ENCODE measurements at places on chromosomes 1 and 21.

GRCh38 chr21:40433538-40433937 lies 413.4 kb downstream of the DSCAM start:
- no peak for DNase-seq

- no peak for DNase-seq
Observed at GRCh38 chr1:85612704-85613361, 32.3 kb downstream of the CCN1 start.

- DNase-seq = no peak
Observed at GRCh38 chr1:109433322-109433721, 7.1 kb upstream of the PSMA5 start.

- peak; percentile 19 for DNase-seq
Observed at GRCh38 chr1:158180741-158181576, at the start of gene CD1D. Gene CD1D, plus strand, starts transcription at chr1:158180895. Its CDS starts 207 bp downstream, at chr1:158181102.

DNA sequence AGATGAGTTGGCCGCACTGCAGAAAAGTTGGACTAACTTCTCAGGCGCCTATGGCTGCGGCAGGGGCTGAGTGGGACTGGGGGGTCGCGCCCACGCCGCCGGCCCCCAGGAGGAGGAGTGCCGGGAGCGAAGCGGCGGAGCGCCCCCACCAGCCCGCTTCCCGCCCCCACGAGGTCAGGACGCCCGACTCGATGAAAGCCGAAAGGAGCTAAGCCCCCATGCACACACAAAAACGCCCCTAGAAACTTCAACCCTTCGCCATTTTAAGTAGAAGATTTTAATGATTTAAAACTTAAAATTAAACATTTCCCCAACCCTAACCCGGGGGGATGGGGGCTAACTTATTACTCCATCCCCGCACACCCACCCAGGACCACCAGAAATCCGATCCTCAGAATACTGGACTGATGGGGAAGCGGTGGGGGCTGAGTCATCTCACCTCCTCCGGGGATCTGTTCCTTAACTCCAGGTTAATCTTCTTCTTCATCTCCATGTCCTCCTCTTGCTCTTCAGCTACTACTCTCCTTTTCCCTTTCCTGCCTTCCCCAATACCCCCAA lies 539 bp downstream of the ANP32E start:
- no peak for DNase-seq

GRCh38 chr1:211328084-211328694 lies 1.6 kb downstream of the TRAF5 start:
- no peak for DNase-seq

GRCh38 chr21:41526478-41527087 lies 18.6 kb upstream of the TMPRSS2 start:
- no peak for DNase-seq

- no peak for DNase-seq
Observed at GRCh38 chr1:16176653-16177052, 20.8 kb upstream of the EPHA2 start.

DNA sequence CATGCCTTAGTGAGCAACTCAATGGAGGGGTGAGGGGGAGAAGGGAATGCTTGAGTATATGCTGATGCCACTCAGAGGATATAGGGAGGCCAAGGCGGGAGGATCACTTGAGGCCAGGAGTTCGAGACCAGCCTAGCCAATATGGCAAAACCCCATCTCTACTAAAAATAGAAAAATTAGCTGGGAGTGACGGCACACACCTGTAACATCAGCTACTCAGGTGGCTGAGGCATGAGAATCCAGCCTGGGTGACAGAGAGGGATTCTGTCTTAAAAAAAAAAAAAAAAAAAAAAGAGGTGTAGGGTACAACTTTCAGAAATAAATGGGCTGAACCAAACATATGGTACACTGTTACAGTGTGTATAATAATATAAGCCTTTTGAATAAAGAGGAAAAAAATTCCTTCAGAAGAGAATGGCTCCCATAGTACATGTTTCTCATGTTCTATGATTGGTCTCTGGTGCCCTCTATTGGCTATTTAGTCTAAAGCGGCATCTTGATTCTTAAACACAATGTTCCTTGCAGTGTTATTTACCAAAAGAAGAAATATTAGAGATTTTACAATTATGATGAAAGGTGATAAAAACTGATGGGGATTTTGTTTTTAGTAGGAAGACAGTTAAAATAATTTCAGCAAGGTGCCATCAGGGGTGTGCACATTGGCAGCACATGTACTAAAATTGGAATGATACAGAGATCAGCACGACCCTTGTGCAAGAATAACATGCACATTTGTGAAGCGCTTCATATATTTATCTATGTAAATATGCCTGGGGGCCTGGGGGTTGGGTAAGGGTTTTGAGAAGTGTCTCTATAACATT lies 109.8 kb downstream of the PATJ start:
- peak; percentile 62 for DNase-seq
